ENCODE measurements at places on chromosomes 6 and 20.

- peak; percentile 86 for ATAC-seq
Measured at GRCh38 chr6:118709859-118710350, 58.5 kb upstream of the CEP85L start.

GRCh38 chr6:7922596-7922995, 12.0 kb upstream of the TXNDC5 start:
- no peak for ATAC-seq

- no peak for ATAC-seq
Measured at GRCh38 chr20:64146936-64147477, 17.2 kb upstream of the MYT1 start.

DNA sequence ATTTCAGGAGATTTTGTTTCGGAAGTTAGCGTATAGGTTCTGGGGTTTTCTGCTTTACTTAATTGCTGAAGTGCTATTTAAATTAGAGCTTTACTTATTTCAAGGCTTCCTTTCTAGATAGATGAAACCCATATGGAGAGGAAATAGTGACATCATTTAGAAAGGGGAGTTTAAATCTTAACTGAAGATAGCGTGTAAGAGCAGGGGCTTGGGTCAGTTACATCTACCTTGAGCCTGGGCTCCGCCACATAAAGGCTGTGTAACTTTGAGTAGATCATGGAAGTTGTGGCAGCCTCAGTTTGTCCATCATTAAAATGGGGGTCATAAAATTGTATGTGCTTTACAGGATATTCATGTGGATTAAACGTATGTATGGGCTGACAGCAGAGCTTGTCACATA, 4.7 kb downstream of the CDS2 start:
- no peak for ATAC-seq

DNA sequence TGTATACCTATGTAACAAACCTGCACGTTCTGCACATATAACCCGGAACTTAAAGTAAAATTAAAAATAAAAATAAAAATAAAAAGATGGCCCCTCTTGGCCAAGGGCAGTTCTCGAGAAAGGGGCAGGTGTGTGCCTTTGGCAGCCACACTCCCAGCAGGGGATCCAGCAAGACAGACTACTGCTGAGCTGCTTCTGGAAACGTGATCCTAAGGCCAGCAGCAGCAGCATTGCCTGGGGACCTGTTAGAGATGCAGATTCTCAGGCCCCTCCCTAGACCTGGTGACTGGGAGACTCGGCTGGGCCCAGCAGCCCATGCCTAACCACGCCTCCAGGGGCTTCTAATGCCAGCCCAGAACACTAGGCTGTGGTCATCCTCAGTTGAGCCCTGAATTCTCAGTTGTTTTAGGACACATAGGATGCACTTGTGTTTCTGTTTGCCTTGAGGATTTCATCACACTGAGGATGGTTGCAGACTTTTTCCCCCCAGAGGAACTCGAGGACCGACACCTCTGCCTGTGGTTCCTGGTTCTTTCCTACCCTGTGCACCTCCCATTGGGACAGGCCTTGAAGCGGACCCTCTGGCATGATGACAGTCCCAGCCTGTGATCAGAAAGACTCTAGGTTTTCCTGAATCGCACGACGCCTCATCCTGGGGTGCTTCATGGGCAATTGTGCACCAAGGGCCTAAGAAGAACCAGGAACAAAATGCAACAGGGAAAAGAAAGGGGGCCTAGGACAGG, 105.9 kb downstream of the TOX2 start:
- no peak for ATAC-seq

DNA sequence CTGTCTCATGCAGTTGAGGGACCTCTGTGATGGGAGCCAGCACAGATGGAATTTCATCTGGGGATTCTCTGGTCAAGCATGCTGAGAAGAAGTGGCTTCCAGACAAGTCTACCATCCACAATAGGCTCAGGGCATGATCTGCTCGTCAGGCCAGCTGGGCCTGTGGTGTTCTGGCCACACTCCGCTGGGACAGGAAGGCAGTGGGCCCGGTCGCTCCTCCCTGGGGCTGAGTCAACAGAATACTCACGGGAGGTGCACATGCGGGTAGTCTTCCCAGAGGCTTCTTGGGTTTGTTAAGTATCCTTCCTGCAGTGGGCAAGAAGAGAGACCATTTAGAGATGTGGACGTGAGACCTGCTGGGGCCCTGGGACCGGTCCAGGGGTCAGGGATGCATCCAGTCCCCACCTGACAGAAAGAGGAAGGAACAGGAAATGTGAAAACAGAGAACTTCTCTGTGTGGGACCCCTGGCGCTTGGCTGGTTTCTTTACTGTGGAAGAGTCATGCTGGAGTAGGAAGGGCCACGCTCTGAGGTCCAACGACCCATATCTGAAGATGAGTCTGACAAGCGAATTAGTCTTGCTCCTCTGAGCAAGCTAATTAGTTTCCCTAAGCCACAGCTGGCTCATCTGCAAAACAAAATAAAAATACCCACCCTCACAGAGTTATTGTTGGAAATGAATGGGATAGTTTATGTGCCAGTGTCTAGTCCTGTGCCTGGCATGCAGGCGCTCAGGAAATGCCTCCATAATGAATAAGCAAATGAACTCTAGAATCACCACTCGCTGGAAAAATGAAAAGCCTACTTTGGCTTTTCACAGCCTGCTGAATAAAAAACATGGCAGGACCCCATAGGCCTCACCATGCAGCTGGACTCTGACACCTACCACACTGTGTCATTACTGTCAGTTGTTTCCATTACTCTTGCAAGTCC, 67.3 kb downstream of the TRAM2 start:
- ATAC-seq, result no peak

DNA sequence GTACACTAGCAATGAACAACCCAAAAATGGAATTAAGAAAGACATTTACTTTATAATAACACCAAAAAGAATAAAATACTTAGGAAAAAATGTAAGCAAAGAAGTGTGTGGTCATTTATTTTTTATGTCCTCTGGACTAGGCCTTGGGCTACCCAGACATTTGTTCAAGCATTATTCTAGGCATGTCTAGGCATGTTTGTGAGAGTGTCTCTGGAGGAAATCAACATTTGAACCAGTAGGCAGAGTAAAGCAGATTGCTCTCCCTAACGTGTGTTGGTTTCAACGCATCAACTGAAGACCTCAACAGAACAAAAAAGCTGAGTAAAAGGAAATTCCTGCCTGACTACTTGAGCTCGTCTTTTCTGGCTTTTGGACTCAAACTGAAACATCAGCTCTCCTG, 84.5 kb downstream of the ANKEF1 start:
- no peak for ATAC-seq

DNA sequence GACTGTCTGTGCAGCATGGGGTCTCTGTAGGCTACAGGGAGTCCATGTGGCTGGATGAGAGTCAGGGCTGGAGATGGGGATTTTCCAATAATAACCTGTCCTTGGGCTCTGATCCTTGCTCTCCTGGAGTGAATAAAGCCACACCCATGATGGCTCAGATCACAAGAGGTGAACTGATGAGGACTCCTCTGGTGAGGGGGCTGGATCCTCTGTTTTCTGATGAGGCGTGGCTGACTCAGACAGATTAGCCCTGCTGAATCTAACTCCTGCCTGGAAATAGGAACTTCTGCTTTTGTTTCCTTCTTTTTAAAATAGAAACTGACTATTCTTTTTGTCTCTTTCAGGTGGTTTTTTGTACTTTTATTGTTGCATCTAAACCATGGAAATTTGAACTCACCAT, 27.0 kb downstream of the CST9L start:
- no peak for ATAC-seq

DNA sequence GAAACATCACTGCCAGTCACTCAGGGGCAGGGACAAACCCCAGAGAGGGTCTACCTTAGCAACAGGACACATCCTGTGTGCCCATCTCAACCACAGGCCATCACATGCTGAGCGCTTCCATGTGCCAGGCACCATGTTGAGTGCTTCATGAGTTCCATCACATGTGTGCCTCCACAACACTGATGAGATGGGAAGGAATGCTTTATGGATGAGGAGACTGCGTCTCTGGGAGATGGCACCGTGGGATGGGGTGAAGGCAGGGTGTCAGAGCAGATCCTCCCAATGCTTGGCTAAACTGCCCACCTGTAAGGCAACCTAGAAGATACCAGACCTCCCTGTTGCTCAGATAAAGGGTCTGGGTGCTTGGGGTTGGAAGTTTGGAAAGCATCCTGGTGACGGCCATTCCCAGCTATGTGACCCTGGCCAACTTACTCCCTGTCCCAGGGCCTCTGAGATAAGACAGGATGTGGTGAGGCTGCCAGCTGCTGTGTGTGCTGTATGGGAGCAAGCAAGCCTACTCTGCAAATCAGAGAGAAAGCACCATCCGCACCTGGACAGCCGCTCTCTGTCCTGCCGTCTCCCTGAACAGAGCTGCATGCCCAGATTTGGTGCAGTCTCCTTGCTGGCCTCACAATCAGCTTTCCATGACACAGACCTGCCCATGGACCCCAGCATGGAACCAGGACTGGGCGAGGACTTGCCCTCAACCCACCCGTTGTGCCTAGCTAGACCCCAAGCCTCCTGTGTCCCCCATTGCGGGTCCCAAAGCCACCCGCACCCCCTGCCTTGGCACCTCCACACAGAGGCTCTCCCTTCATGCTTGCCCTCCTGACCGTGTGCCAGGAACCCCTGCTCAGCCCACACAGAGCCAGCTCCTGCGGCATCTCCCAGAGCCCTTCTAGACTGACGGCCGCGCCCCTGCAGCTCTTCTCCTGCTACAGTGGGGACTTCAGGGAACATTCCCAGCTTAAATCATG, 143.7 kb downstream of the SYNDIG1 start:
- no peak for ATAC-seq

GRCh38 chr6:16367571-16367970, 129.2 kb downstream of the GMPR start:
- no peak for ATAC-seq

DNA sequence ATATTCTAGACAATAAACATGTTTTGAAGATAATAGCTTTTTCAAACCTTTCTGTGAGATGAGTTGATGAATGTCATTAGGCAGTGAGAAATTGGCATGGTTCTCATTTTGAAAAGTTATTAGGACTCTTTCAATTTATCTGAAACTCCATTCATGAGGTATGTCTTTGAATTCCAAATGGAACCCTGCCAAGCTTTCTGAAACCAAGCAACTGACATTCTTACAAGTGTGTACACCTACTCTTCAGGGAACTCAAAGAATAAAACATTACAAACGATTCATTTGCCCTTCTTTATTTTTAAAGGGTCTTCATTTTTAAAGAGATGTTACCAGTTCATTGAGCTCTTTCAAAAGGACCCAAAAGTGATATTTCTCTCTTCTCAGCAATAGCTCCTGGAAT, 2.1 kb upstream of the TRDN start:
- ATAC-seq, result no peak

GRCh38 chr6:37160922-37161778, 8.8 kb upstream of the PIM1 start:
- no peak for ATAC-seq

- ATAC-seq, result no peak
Measured at GRCh38 chr6:134678436-134678889, 271.4 kb downstream of the ALDH8A1 start.

GRCh38 chr6:91142154-91142553, 555.3 kb upstream of the MAP3K7 start:
- ATAC-seq, result no peak

GRCh38 chr6:75863001-75863400, 114.0 kb downstream of the MYO6 start:
- no peak for ATAC-seq

DNA sequence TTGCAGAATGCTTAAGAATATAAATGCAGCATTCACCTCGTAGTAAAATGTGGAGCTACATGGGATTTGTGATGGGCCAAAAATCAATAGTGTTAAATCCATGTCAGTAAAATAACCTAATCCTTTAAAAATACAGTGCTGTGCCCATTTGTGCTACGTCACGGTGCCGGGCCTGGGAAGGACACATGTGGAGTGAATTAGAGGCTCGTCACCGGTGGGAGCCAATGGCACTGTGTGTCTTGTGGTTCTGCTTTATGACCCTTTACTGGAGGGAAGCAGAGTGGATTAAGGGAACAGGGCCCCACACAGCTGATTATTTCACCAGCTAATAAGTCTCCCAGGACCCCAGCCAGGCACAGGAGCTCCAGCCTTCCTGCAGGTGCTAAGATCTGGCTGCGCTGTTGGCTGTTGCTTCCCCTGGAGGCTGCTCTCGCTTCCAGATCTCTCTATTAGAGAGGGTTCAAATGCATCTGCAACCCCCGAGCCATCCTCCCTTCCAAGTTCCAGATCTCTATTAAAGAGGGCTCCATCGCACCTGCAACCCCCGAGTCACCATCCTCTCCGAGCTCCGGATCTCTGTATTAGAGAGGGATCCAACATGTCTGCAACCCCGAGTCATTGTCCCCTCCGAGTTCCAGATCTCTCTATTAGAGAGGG, 405.8 kb downstream of the CDH4 start:
- no peak for ATAC-seq

DNA sequence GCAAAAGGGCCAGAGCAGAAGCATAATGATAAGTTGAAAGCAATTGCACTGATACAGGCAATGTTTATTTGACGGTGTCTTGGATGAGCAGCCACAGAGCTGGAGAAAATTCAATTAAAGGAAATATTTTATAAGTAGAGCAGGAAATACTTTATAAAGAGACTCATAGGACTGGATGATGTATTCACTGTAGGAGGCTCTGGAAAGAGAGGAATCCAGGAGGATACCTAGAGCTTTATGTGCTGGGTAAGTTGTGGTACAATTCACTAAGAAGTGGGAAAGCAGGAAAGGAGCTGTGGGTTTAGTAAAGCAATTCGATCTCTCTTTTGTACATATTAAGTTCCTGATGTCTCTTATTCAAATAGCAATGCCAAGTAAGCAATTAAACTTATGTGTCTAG, 86.3 kb downstream of the C6orf118 start:
- no peak for ATAC-seq

DNA sequence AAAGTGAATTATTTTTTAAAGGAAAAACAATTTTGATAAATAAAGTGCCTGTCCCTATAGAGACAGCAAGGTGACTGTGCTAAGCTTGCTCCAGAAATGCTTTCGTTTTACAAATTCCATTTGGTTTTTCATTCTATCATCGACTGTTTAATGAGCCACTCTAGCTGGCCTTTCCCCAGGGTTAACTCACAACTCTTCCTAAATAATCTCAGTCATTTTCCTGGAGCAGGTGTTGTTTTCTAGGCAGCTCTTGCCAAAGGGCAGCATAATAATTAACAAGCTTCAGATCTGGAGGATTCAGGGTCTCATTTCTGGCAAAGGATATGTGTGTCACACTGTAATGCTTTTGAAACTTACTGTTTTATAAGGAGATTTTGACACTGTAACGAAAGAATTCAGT, 184.2 kb downstream of the KHDC1L start:
- ATAC-seq, result no peak

- no peak for ATAC-seq
Measured at GRCh38 chr6:45722876-45723275, 292.8 kb downstream of the CLIC5 start.

GRCh38 chr6:53718597-53719460, 53.3 kb upstream of the KLHL31 start:
- peak; percentile 77 for ATAC-seq

DNA sequence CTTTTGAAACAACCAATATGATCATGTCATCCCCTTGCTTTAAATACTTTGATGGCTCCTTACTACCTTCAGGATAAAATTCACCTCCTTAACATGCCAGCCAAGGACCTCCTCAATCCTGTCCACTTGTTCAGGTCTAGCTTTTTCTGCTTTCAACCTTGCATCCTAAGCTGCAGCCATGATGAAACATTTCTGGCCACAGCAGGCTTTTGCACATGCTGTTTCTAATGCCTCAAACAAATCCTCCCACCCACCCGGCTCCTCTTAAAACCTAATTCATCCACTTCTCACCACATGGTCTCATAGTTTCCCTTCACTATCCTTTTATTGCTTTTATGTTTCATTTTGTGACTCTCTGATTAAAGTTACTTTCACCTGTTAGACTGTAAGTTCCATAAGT, 124.6 kb downstream of the MYB start:
- ATAC-seq, result no peak

- ATAC-seq, result no peak
Measured at GRCh38 chr6:25423358-25423757, 144.2 kb downstream of the CARMIL1 start.
